ENCODE measurements at places on chromosomes 2 and 18.

DNA sequence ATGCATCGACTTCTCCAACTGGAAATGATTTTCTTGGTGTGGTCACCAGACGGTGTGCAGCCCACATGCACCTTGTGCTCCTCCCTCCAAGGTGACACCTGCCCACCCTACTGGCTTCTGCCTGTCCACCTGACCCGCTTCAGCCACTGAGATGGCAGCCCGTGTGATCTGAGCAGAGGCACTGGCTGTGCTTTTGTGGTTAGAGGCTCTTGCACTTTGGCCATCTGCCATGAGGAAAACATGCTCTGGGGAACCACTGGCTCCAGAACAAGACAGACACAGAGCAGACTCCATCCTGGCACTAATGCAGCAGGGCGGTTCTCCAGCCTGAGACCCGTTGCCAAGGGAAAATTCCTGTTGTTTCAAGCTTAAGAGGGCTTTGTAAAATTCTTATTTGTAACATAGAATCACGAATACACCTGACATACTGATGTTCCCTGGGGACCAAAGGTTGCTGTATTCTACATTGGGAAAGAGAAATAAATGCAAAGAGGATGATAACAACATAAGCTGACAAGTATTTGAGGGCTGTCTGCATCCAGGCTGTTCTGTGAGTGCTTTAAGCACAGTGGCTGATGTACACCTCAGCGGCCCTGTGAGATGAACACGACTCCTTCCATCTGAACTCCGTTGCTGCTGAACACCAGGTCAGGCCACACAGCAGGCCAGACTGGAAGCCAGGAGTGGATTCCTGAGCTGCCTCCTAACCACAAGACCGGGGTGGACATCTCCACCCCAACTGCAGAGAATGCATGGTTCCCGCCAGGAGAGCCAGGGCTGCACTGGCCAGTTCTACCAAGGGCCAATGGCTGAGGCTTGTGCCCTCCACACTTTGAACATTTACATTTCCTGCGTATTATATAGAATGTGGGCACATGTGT is 820.4 kb downstream of the GALR1 start:
- DNase-seq: no peak

DNA sequence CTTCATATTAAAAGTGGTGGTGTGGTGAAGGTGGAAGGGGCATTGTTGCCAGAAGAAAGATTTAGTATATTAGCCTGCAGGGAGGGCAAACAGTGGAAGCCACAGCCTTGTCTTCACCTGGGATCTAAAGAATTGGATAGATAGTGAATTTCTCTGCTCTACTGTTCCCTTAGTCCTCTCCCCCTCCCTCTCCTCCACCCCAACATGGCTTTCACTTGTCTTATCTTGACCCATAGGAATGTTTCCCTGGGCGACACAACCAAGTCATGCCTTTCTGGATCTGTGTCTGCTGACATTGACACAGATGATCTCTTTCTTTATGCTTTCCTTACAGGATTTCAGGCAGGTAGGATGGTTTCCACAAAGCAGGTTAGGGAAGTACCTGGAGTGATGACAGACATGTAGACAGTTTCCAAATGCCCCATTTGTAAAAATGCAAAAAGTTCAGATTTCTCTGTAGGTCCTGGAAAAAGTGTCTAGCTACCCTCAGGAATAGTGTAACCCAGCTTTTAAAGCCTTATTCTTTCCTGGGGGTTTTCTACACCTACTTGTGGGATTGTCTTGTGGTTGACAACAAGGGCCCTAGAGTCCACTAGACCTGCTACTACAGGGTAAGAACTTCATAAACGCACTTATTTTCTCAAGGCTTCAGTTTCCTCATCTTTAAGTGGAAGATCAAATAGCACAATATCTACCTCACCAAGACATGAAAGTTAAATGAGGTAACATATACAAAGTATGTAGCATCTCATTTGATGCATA is 184.2 kb upstream of the SP5 start:
- no peak for DNase-seq

DNA sequence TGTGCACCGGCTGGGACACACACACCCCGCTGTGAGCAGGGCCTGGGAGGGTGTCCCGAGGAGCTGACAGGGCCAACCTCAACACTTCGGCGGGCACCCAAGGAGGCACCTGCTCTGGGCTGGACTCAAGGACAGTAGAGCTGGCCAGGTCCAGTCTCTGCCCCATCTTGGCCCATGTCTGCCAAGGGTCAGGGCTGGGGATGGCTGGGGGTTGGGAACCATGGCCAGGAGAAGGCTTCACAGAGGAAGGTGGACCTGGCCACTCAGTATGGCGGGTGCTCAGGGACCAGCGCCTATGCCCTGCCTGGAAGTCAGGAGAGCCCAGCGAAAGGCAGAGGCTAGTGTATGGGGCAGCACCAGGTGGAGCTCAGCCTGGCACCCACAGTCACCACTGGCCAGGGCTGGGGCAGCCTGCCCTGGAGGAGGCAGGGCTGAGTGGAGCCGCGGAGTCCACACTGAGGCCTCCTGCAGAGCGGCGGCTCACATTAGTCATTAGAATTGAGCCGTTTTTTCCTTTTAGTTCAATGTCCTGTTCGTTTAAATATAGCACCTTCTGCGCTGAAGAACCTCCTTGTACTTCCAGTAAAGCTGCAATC is 4.2 kb downstream of the ERFE start:
- DNase-seq: no peak

- DNase-seq: no peak
These were observed 13.9 kb upstream of the DNPEP start for GRCh38 chr2:219401606-219402005.

GRCh38 chr18:44374966-44375365 is 305.7 kb upstream of the SETBP1 start:
- DNase-seq: no peak

DNA sequence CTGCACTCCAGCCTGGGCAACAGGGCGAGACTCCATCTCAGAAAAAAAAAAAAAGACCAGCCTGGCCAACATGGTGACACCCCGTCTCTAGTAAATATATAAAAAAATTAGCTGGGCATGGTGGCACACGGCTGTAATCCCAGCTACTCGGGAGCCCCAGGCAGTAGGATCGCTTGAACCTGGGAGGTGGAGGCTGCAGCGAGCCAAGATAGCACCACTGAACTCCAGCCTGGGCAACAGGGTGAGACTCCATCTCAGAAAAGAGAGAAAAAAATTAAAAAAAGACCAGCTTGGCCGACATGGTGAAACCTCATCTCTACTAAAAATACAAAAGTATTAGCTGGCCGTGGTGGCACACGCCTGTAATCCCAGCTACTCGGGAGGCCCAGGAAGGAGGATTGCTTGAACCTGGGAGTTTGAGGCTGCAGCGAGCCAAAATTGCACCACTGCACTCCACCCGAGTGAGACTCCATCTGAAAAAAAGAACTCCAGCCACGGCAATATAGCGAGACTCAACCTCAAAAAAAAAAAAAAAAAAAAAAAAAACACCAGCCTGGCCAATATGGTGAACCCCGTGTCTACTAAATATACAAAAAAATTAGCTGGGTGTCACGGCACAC is 346.1 kb upstream of the PLGLB2 start:
- no peak for DNase-seq

GRCh38 chr2:6793371-6793770 is 72.3 kb downstream of the CMPK2 start:
- DNase-seq: no peak

GRCh38 chr2:59993726-59994125 is 559.7 kb downstream of the BCL11A start:
- no peak for DNase-seq

- DNase-seq: no peak
These were observed 27.0 kb downstream of the FOSL2 start for GRCh38 chr2:28419443-28420270.

GRCh38 chr2:183078163-183078463 is 434 bp upstream of the DUSP19 start:
- no peak for DNase-seq

- no peak for DNase-seq
These were observed 275.9 kb downstream of the TMX3 start for GRCh38 chr18:68438983-68439382.

DNA sequence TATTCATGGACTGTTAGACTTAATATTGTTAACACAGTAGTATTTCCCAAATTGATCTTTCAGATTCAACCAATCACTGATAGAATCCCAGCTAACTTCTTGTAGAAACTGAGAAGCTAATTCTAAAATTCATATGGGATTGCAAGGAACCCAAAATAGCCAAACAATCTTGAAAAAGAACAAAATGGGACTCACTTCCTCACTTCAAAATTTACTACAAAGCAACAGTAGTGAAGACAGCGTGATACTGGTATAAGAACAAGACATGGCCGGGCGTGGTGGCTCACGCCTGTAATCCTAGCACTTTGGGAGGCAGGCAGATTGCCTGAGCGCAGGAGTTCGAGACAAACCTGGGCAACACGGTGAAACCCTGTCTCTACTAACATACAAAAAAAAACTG is 46.3 kb downstream of the ATL2 start:
- DNase-seq: no peak
